Aorta (tissue), 5 donors: ENCODE measurements at places on chromosomes 5 and 9.

DNA sequence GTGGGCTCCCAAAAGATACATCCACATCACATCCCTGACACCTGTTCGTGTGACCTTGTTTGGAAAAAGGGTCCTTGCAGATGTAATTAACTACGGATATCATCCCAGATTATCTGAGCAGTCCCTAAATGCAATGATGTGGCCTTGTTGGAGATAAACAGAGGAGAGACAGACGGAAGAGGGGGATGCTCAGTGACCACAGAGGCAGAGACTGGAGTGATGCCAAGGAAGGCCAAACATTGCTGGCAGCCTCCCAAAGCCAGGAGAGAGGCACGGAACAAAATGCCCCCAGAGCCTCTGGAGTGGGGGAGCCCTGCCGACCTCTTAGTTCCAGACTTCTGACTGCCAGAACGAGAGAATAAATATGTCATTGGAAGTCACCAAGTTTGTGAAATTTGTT, 15.0 kb upstream of the VAV2 start:
- peak; percentile 21 for DNase-seq

DNA sequence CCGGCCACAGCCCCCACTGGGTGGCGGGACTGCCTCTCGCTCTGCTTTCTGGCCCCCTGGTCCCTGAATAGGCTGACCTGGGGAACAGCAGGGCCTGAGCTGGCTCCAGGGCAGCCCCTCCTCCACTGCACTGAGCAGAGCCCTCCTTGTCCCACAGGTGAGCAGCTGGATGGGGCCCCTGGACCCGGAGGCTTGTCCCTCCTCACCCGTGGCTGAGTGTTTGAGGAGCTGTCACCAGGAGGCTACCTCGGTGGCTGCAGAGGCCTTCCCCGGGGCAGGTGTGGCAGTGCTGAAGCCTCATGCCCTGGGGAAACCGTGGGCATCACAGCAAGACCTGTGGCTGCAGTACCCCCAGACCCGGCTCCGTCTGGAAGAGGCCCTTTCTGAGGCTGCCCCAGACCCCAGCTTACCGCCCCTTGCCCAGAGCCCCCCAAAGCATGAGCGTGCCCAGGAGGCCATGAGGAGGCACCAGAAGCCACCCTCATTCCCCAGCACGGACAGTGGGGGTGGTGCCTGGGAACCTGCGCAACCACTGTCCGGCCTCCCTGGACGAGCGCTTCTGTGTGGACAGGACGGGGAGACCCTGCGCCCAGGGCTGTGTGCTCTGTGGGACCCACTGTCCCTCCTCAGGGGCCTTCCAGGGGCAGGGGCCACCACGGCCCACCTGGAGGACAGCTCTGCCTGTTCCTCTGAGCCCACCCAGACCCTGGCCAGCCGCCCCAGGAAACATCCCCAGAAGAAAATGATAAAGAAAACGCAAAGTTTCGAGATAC, 28.5 kb upstream of the LRRC14B start:
- peak; percentile 60 for DNase-seq

GRCh38 chr5:177471610-177472356, 1.7 kb downstream of the DBN1 start:
- peak; percentile 88 for DNase-seq

GRCh38 chr5:134510970-134511795, 14.3 kb upstream of the JADE2 start:
- peak; percentile 48 for DNase-seq

GRCh38 chr9:4814913-4815312, 22.2 kb downstream of the RCL1 start:
- no peak for DNase-seq

- DNase-seq: no peak
Observed at GRCh38 chr5:59169768-59170150, 586.9 kb downstream of the RAB3C start.

DNA sequence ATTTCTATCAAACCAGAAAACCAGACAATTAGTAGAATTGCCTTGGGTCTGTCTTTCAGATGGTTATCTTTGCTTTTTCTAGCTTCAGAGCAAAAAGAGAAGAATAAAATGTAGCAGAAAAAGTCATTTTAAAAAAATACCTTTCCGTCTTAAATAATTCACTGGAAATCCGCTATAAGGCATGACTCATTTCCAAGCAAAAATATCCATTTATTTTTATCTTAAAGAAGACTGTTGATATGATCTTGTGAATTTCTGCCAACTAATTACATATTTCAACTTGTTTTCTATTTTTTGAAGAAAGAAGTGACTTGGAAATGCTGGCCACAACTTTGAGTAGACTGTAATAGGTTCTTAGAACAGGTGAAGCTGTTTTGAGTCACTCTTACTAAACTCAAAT, 83.7 kb downstream of the VCAN start:
- DNase-seq: no peak

DNA sequence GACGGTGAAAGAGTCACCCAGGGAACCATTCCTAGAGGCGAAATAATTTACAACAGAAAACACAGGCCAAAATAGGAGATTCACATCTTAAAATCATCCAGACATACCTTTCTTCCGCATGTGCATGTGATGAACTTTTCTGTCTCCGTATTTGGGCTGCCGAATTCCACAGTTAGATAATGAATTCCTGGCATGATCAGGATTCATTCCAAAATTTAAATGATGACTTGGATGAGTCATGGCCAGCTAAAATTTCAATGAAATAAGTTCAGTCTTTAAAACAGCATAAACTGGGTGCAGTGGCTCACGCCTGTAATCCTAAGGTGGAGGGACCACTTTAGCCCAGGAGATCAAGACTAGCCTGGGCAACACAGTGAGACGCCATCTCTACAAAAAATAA, 82.7 kb downstream of the DROSHA start:
- DNase-seq: no peak

DNA sequence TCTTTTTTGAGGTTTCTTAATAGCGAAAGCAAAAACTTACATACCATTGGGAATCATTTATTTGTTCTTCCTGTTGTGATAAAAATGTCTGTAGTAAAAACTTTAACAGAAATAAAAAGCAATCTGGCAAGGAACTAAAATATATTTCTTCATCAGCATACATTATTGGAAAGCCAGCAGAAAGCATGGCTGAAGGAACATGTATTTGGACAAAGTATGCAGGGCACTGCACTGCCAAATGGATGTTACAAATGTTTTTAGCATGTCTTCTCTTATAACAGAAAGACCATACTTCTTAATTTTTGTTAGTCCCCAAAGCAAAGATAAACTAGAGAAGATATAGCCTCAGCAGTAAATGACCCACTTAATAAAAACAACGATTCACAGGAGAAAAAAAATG, 80.5 kb downstream of the SMIM15 start:
- no peak for DNase-seq

- no peak for DNase-seq
Observed at GRCh38 chr5:36238502-36239295, 3.0 kb downstream of the NADK2 start.

GRCh38 chr5:168305281-168305680, 13.8 kb downstream of the WWC1 start:
- no peak for DNase-seq

GRCh38 chr9:112863746-112864145, 26.9 kb downstream of the SLC46A2 start:
- no peak for DNase-seq

- DNase-seq: no peak
Observed at GRCh38 chr5:92081958-92082712, 699.0 kb upstream of the ARRDC3 start.

GRCh38 chr9:125990793-125991220, 243.6 kb downstream of the PBX3 start:
- DNase-seq: no peak

DNA sequence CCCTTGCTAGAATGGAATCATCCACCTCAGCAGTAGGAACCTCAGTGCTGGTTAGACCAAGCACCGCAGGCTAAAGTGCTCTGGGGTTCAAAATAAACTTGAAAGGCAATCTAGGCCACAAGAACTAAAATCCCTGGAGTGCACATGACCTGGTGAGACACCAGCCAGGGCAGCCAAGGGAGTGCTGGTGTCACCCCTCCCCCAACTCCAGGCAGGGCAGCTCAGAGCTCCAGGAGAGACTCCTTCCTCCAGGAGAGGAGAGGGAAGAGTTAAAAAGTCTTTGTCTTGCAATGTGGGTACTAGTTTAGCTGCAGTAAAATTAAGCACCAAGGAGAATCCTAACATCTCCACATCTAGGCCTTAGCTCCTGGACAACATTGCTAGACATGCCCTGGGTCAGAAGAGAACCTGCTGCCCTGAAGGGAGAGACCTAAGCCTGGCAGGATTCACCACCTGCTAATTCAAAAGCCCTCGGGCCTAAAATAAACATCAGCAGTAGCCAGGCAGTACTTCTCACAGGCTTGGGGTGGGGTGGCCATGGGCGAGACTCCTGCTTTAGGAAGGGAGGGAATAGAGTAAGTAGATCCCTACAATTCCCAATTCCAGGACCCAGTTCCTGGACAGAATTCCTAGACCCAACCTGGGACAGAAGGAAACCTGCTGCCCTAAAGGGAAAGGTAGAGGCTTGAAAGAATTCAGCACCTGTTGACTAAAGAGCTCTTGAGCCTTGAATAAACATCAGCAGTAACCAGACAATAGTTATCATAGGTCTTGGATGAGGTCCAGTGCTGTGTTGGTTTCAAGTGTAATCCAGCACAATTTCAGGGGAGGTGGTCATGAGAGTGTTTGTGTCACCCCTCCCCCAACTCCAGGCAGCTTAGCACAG, 25.8 kb downstream of the UGT3A2 start:
- DNase-seq: no peak

GRCh38 chr5:116861666-116862065, 287.0 kb upstream of the SEMA6A start:
- DNase-seq: no peak

- no peak for DNase-seq
Observed at GRCh38 chr9:1440256-1440655, 390.1 kb downstream of the DMRT2 start.

DNA sequence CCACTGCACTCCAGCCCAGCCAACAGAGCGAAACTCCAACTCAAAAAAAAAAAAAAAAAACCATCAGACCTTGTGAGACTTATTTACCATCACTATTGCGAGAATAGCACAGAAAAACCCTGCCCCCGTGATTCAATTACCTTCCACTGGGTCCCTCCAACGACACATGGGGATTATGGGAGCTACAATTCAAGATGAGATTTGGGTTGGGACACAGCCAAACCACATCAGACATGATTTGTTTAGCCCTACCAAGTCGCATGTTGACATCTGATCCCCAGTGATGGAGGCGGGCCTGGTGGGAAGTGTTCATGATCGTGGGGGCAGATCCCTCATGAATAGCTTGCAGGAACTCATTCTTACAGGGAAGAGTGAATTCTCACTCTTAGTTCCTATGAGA, 26.6 kb downstream of the MYO10 start:
- no peak for DNase-seq

GRCh38 chr9:76266649-76267283, 127.5 kb downstream of the RFK start:
- DNase-seq: no peak

DNA sequence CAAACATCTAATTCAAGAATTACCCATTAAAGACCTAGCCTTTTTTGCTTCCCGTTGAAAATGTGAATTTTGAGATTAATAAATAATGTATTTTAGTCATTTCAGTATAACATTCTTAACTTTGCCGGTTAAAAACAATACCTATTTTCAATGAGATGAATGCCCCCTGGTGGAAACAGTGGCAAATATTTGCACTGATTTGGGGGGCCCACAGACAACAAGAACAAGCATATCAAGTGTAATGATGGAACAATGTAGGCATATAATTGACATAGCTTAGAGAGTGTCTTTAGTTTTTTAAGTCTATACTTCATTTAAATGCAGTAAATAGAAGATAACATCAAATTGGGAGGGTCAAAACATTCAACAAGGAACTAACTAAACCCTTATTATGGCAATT, 111.9 kb downstream of the NTRK2 start:
- no peak for DNase-seq

- no peak for DNase-seq
Observed at GRCh38 chr9:94813379-94813778, 86.9 kb downstream of the AOPEP start.

DNA sequence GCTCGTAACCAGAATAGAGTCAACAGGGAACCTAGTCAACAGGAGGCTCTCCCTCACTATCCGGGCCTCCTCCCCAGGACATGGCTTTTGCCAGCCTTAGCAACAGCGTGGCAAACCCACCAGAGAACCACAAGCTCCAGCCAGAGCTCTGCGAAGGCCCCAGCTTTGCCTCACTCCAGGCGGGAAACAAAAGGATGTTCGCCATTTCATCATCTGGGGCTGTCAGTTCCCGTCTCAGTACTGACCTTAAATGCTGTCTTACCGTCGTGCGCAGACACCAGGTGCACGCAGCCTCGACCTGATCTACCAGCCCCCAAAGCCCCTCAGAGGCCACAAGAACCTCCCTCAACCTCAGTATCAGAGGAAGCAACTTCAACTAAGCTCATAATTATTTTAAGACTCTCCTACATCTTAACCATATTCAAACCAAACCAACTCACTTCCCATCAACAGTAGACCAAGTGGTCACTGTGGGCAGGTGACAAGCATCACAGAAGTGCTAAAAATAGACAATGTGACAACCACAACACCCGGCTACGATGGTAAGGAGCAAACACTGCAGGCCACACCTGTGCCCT, 71.4 kb downstream of the SEMA4D start:
- DNase-seq: no peak

DNA sequence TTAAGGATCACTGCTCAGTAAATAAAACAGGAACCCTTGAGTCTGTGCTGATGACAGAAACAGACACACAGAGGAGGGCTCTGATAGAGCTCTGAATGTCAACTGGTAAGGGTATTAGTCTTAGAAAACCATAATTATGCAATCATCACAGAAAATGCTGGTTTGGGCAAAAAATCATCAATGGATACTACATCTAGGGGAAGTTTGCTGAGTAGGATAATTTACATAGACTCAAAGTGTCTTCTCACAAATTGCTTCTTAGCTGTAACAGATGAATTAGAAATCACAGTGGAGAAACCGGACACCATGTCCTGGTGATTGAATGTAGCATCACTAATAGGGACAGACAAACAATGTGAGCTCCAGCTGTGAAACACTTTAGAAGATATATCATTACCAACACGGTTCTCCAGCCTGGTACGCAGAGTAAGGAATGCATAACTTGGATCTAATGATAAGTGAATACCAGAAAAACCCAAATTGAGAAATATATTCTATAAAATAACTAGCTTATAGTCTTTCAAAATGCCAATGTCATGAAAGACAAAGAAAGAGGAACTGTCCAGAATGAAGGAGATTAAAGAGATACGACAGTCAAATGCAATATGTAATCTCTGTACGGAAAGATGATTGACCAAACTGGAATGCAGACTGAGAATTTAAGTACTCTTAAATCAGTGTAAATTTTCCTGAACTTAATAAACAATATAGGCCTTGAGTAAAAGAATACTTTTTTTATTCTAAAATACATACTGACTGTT, 17.3 kb downstream of the CHD1 start:
- DNase-seq: no peak

GRCh38 chr9:93190656-93191353, 6.9 kb downstream of the WNK2 start:
- no peak for DNase-seq

DNA sequence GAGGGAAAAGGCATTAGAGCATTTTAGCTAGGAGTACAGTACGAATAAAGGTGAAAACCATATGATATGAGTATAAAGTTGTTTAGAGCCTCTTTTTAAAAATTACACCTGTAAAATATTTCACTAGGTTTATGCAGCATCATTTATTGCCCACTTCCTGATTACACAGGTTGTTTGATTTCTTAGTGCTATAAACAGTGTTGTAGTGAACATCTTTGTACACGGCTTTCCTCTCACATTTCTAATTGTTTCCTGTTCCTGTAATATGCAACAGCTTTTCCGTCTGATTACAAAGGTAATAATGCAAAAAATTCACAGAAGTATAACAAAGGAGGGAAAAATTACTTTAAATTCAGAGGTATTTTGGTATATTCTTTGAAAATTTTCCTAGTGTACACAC, 13.0 kb downstream of the STOM start:
- DNase-seq: no peak
